Stimulated activated CD4-positive, alpha-beta T cell treated with anti-CD3 and anti-CD28 coated beads, Interleukin-1b, Interleukin-23, amount 100 ng/mL, for 1 hour (primary cell): ENCODE measurements at places on chromosomes 1 and 21.
A peak's percentile ranks its signal among the peaks of the same experiment; 100 is the strongest.

DNA sequence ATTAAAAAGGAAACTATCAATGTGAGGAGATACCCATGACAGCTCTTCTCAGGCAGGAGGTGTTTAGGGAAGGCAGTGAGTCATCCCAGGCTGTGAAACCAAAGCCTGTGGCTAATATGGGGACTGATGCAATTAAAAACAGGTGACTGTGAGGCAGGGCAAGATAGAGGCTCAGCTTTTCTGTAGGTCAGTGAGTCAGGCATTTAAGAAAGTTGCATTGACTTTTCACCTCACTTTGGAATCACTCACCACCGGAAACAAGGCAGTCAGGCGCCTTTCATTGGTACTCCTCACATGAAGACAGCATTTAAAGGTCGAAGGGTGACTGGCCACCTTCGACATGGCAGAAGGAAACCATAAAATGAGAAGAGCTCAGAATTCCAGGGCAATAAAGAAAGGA, 54.5 kb downstream of the PAPPA2 start:
- DNase-seq, result no peak

- no peak for DNase-seq
Measured at GRCh38 chr1:52032785-52033131, 852 bp downstream of the KTI12 start.

- no peak for DNase-seq
Measured at GRCh38 chr1:155128755-155129473, 1.2 kb downstream of the EFNA1 start.

- DNase-seq, result no peak
Measured at GRCh38 chr21:36589352-36589971, 109.5 kb upstream of the SIM2 start.

DNA sequence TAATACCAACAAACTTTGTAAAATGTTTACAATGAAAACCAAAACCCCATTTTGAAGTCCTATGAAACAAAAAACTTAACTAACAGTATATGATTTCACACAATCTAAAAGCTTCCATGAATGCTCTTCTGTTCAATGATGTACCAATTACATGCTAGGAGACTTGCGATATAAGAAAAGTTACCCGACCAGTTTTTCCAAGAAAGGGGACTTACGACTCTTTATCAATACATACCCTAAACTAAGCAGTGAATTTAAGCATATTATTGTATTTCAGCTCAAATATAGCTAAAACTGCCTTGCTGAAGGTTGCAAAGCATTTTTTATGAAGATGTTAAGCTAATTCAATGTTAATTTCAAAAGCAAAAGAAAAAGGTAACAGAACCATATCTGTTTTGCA, 15.6 kb downstream of the SSX2IP start:
- DNase-seq, result no peak

- DNase-seq, result no peak
Measured at GRCh38 chr1:20291645-20292084, 990 bp downstream of the VWA5B1 start.

DNA sequence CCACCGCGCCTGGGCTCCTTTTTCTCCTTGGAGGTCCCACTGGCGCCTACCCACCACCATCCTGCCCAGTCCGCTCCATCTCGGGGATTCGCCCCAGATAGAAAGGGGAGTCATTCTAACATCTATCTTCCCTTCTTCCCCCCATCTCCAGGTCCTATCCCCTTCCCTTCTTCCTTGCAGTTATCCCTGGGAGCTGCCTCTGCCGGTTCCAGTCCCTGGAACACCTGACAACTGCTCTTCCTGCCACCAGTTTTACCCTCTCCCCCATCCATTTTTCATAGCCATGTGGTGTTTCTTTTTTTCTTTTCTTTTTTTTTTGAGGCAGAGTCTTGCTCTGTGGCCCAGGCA, 12.0 kb upstream of the COL16A1 start:
- no peak for DNase-seq

DNA sequence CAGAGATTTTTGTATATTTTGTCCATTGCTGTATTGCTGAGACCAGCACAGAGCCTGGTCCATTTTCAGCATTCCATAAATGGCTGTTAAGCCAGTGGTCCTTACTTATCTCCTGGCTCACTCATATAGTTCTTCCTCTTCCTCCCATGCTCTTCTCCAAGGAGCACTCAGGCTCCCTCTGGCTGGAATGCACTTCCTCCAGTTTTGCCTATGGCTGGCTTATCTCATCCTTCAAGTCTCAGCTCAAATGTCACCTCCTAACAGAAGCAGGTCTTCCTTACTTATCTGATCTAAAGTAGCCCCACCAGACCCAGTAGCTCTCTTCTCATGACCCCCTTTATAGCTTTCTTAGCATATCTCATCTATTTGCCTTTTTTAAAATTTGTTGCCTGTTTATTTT, 146.9 kb downstream of the SLC30A10 start:
- DNase-seq, result no peak

- DNase-seq, result no peak
Measured at GRCh38 chr21:25858325-25858724, 123.6 kb downstream of the GABPA start.

DNA sequence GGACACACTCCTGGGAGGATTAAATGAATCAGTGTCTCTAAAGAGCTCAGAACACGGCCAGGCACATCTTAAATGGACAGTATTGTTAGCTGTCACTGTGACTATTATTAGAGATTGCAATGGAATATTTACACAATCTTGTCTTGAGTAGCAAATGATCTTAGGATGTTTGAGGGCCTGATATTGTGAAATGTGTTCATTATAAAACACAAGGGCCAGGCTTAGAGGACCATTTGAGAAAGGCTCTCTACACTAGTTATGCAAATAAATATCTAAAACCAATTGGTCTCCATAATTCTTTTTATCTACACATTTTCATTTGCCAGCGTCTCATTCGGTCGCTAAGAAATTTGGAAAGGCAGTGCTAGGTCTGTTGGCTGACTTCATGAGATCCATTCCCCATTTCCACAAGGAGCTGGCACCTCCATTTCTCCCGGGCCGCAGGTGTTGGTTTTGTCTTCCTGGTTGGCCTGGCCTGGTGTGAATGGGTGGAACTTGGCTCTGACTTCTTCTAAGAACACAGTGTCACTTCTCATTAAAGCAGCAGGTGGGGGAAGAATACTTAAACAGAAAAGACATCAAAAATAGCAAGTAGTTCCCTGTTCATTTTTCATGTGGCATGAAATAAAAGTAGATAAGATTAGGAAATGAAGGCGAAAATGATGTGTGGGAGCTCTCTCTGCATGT, 56.0 kb upstream of the PLXNA2 start:
- no peak for DNase-seq

DNA sequence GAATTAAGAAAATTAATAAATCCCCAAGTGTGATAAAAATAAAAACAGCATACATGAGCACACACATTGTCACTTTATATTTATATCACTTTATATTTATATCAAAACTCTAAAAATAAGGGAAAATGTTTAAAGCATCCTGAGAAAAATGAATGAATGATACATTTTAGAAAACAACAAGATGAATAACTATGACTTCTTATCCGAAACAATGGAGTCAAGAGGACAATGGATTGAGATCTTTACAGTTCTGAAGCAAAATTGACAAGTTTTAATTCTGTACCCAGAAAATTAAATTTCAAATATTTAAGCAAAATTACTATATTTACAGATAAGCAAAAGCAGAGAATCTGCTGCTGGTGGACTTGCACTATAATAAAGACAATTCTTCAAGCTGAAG, 512.6 kb downstream of the MRPL39 start:
- DNase-seq, result no peak

GRCh38 chr1:172499636-172500141, 33.3 kb upstream of the SUCO start:
- no peak for DNase-seq

GRCh38 chr1:68201546-68202238, 30.6 kb downstream of the WLS start:
- DNase-seq, result no peak

- DNase-seq, result peak; percentile 38
Measured at GRCh38 chr1:19582318-19582717, 61.8 kb upstream of the NBL1 start.

DNA sequence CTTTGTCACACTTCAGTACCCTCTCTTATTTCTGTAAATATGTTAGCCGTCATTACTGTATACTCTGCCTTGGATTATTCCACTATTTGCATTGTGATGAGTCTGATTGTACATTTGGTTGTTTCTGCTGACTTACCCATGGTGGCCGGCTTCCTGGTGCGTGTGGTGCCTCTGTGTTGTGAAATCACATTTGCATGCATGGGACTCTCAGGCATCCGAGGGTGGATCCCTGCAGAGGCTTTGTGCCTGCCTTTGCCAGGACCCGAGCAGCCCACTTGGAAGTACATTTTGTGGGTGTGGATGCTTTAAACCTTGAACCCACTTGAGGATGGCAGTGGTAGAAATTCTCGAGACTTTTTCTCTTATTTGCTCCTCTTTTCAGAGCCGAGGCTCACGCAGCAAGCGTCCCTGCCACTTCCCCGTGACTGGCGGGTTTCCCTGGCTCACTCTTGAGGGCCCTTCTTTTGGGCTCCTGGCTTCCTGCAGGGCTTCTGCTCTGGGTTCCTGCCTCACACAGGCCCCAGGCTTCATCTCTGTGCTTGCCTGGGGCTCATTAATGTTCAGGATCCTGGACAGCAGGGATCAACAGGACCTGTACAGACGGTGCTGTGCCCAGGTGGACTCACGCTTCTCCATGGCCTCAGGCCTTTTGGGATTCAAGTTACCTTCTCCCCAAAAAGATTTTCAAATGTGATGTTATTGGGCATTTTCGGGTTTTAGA, 36.6 kb downstream of the POFUT2 start:
- no peak for DNase-seq

DNA sequence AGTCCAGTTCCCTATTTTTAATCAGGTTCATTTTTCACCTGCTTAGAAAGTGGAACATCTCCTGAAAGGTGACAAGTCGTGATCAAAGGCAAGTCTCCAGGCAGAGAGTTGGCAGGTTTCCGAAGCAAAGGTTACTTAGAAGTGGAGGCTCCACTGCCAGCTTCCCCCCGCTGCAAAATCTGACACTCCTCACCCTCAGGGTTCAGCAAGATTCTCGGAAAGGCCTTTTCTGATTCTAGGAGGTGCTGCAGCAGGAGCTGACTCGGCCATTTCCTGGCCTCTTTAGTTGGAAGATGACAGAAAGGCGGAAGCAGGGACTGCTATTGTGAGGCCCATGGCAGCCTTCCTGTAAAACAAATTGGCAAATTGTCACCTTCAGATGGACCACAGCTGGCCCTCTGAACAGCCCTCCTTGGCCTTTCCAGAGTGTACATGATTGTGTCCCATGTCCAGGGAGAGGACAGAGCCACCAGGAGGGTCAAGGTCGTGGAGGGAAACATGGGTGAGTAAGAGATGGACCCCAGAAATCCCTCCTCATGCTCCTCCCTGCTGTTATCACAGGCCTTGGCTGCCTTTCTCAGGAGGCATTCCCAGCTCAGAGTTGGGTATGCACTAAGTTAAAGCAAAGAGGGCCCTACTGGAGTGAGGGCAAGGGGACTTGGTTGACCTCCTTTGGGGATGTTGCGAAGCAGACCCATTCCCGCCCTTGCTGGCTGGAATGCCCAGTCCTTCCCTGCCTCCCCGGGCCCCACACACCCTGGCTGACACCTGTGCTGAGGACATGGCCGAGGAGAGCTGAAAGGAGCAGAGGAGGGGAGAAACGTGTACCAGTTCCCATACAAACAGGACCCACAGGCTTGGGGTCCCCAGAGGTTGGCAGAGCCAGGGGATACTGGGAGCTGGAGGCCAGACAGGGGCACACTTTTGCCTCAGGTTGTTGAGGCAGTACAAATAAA, 115.5 kb upstream of the IRF2BP2 start:
- no peak for DNase-seq

- no peak for DNase-seq
Measured at GRCh38 chr1:85615586-85616363, 35.2 kb downstream of the CCN1 start.

GRCh38 chr1:13867603-13868002, 167.6 kb downstream of the PRDM2 start:
- DNase-seq, result no peak

DNA sequence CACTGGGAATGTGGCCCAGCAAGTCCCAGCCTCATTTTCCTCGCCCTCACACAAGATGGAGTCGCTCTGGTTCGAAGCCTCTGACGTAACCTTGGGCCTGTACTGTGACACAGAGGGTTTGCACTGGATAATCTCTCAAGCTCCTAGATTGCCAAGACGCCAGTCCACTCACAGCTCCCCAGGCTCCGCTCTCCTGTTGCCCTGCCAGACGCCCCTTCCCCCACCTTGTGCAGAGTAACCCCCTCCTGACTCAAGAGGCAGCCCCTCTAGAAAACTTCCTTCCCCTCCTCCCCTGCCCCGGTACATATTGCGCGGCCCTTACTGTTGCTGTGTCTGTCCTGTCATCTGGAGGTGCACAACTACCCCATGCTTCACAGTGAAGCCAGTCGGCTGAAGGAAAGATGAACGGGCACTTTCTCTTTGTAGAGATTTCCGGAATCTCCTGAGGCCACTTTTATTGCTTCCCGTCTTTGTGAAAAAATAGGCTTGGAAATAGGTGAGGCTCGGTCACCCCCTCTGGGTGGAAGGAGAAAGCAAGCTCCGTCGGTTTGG, 981 bp upstream of the KIAA1614 start:
- no peak for DNase-seq

DNA sequence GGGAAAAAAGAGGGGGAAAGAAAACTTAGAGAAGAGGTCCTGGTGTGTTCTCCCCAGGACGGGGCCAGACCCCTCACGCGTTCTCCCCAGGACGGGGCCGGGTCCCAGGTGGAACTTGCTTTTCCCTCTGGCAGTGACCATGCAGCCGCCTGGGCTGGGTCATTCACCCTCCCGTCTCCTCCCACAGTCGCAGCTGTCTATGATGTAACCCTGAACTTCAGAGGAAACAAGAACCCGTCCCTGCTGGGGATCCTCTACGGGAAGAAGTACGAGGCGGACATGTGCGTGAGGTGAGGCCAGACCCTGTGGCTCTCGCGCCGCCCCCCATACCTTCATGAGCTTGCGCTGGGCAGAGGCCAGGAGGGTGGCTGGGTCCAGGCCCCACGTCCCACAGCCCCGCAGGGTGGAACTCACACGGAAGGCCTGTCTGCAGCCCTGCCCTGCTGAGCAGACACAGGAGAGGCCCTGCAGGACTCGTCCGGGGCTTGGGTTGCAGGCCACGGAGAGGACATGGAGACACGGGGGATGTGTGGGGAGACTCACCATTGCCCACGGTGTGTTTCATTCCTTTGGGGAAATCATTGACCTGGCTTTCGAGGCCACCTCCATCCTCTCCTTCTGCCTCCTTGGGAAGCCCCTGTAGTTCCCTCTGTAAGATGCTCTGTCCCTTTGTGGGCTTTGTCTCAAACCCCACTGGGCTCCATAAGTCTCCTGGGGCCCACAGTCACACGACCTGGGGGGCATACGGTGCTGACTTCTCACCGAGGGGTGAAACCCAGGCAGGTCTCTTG, 40.7 kb upstream of the TRAPPC10 start:
- DNase-seq, result no peak

- no peak for DNase-seq
Measured at GRCh38 chr21:42609811-42610210, 43.6 kb upstream of the PDE9A start.
